ENCODE measurements at places on chromosomes 5 and 9.

- DNase-seq, result no peak
Measured at GRCh38 chr5:151038801-151039238, 18.4 kb downstream of the GPX3 start.

GRCh38 chr9:135760465-135760864, 58.5 kb downstream of the KCNT1 start:
- no peak for DNase-seq

DNA sequence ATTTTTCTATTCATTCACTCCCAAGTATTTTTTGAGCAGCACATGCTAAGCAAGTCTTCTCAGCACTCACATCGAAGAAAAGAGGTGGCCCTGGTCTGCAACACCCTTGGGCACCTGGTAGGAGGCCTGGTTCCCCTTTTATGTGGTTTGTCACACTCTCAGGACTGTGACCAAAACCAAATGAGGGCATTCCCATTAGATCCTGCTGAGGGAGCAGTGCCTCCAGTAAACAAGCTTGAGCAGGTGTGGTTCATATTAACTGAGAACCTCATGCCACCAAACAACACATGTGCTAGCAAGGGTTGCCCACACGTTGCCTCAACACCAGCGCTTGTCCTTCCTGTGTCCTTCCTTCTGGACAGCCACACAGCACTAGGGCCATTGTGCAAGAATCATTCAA, 26.9 kb upstream of the SYK start:
- DNase-seq, result no peak

DNA sequence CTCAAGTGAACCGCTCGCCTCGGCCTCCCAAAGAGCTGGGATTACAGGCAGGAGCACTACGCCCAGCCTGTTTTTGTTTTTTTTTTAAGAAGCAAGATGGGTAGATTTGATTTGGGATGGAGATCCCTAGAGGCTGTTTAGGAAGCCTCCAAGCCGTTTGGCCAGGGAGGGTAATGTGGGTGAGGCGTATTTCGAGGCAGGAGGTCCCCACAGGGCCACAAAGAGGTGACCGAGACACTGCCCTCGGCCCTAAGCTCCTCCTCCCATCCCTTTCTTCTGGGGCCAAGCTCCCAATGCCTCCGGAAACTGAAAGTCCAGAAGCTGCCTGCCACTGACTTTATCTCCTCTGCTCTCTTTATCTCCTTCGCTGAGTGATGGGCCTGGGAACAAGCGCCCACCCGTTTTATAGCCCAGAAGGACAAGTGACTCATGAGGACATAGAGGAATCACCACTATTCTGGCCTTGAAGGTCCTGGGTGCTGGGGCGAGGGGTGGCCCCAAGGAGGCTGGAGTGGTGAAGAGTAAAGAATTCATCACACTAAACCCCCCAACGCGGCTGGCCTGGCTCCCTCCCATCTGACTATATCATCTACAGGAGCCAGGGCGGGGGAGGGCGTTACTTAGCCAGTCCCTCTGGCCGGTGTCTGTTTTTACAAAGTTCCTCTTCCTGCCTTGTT, 2.0 kb upstream of the RALGDS start:
- DNase-seq, result no peak

GRCh38 chr5:78627175-78627574, 21.4 kb downstream of the LHFPL2 start:
- DNase-seq, result no peak

- no peak for DNase-seq
Measured at GRCh38 chr9:22307013-22307711, 139.5 kb upstream of the DMRTA1 start.

GRCh38 chr9:129058965-129059795, 21.7 kb upstream of the DOLPP1 start:
- no peak for DNase-seq
